ENCODE measurements at places on chromosomes 5 and 9. TPM values are rescaled to one million over a fixed set of nuclear protein-coding genes. Genes with fewer than 3 reads are reported as not detected.
A peak's percentile ranks its signal among the peaks of the same experiment; 100 is the strongest.

GRCh38 chr5:54738118-54738972 is 220.8 kb downstream of the SNX18 start:
- no peaks in the 10 kb centered on the region for H3K4me1 ChIP-seq
- H3K27me3 ChIP-seq: no peaks in the 10 kb centered on the region
- DNase-seq: no peak
- no peak overlapping the region for H3K4me3 ChIP-seq

DNA sequence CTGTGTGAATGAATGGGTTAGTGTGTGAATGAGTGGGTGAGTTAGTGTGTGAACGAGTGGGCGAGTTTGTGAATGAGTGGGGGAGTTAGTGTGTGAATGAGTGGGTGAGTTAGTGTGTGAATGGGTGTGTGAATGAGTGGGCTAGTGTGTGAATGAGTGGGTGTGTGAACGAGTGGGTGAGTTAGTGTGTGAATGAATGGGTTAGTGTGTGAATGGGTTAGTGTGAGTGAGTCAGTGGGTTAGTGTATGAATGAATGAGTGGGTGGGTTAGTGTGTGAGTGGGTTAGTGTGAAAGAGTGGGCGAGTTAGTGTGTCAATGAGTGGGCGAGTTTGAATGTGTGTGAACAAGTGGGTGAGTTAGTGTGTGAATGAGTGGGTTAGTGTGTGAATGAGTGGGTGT is 35.5 kb downstream of the NKD2 start:
- DNase-seq: no peak
- no peaks in the 10 kb centered on the region for H3K4me1 ChIP-seq
- no peak overlapping the region for H3K4me3 ChIP-seq
- H3K27me3 ChIP-seq: no peaks in the 10 kb centered on the region
- no peaks in the 10 kb centered on the region for H3K36me3 ChIP-seq

- H3K27ac ChIP-seq: no peak overlapping the region
- no peaks in the 10 kb centered on the region for H3K4me1 ChIP-seq
- no peak overlapping the region for H3K4me3 ChIP-seq
- H3K27me3 ChIP-seq: no peaks in the 10 kb centered on the region
- no peak for DNase-seq
- H3K36me3 ChIP-seq: no peaks in the 10 kb centered on the region
Measured at GRCh38 chr9:110995420-110996340, 42.6 kb downstream of the LPAR1 start.

PDZD2 gene
- 23.3 TPM for total RNA-seq

GRCh38 chr9:98172604-98173003 is 19.8 kb downstream of the CORO2A start:
- H3K27ac ChIP-seq: peak overlapping the region; percentile 7
- H3K4me3 ChIP-seq: no peak overlapping the region
- no peaks in the 10 kb centered on the region for H3K36me3 ChIP-seq
- no peaks in the 10 kb centered on the region for H3K27me3 ChIP-seq
- no peaks in the 10 kb centered on the region for H3K4me1 ChIP-seq

GRCh38 chr5:39639618-39640089 is 214.9 kb upstream of the DAB2 start:
- no peak overlapping the region for H3K4me3 ChIP-seq
- no peaks in the 10 kb centered on the region for H3K27me3 ChIP-seq
- H3K4me1 ChIP-seq: no peaks in the 10 kb centered on the region
- H3K27ac ChIP-seq: no peak overlapping the region

- no peak overlapping the region for H3K27ac ChIP-seq
- no peak overlapping the region for H3K4me3 ChIP-seq
- H3K4me1 ChIP-seq: no peaks in the 10 kb centered on the region
- H3K27me3 ChIP-seq: no peaks in the 10 kb centered on the region
- DNase-seq: no peak
Measured at GRCh38 chr5:75886706-75887105, 169.5 kb upstream of the POC5 start.

Measured in breast epithelium (tissue), 4 donors.